ENCODE measurements at places on chromosomes 6 and 20.
A peak's percentile ranks its signal among the peaks of the same experiment; 100 is the strongest.

GRCh38 chr6:101663100-101663499 is 269.6 kb downstream of the GRIK2 start:
- no peak for DNase-seq

- DNase-seq, result peak; percentile 12
Measured at GRCh38 chr20:53750827-53751619, 157.4 kb upstream of the ZNF217 start.

DNA sequence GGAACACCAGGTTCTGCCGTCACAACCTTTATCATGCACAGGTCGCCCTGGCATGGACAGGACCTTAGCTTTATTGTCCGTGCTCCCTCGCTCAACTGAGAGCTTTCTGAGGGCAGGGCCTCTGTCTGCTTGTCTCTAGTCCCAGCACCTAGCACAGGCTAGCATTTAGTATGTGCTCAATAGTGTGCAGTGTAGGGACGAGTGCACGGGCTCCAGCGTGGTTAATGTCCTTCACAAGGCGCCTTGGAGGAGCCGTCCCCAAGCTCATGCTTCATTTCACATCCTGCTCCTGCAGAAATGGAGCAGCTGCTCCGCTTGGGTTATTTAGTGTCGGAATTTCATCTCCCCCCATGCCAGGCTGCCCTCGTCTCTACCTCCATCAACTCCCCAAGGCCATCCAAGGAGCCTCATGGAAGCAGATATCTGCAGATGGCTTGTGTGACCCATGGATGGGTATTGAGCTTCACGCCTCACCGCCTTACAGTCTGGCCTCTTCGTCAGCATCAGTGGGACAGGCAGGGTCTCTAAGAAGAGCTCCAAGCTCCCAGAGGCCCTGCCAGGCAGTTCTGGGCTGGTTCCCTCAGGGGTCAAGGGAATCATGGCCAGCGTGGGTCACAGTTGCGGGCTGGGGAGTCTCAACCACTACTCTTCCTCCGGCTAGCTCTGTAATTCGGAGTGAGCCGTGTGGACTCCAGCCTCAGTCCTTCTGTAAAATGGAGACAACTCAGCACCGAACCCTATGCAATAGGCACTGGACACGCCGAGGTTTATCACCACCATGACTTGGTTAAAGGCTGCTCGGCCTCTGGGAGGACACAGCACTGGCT is 60.8 kb upstream of the APCDD1L start:
- no peak for DNase-seq

DNA sequence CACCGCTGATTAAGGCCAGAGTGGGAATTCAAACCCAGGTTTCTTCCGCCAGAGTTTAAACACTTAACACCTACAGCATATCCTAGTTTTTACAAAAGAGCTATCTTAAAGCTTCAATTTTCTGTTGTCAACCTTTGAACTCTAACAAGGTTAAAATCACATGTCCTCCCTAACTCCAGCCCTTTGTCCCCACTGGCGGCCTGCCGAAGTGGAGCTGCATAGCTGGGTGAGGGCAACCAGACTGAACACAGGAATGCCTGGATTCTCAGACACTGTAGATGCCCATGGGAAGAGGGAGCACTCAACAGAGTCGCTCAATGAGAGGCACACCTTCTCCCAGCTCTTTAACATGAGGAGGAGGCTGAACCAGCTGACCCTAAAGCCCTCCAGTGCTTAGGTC is 59.1 kb downstream of the LRFN2 start:
- DNase-seq, result no peak

GRCh38 chr20:6473197-6473596 is 294.3 kb upstream of the BMP2 start:
- no peak for DNase-seq

Measured in stimulated activated CD4-positive, alpha-beta T cell treated with anti-CD3 and anti-CD28 coated beads, Interleukin-4, amount 100 ng/mL, for 1 hour (primary cell).